ENCODE measurements at places on chromosomes 6 and 20. TPM values are rescaled to one million over a fixed set of nuclear protein-coding genes. Genes with fewer than 3 reads are reported as not detected.

GRCh38 chr6:42260396-42260888 is 42.8 kb upstream of the MRPS10 start:
- peaks cover 28% of the 10 kb centered on the region for H3K36me3 ChIP-seq
- peaks cover 15% of the 10 kb centered on the region for H3K4me1 ChIP-seq
- DNase-seq: no peak
- H3K4me3 ChIP-seq: no peak overlapping the region

DNA sequence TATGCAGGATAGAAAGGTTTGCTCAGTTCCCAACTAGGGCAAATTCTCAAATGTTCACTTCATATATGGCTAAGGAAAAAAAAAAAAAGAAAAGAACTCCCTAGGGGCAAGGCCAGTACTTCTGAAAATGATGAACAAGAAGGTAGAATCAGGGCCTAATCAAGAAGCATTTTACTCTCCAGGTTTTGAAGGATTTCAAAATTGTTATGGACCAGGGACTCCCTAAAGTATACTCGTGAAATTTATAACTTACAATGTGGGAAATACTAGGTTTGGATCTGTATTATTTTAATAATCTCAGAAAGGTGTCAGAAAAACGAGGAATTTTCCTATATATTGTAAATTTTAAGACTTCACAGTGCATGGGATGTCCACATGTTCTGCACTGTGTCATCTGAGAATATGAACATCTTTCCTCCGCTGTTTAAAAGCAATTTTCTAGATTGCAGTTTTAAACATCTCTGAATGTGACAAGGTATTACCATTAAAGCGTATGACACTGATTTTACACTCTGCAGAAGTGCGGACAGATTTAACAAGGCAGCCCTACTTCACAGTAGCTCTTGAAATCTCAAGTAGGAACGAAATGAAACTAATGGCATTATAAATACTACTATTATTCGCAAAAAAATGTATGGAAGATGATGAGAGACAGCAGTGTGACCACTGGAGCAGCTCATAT is 14.0 kb downstream of the PLAGL1 start:
- no peaks in the 10 kb centered on the region for H3K27me3 ChIP-seq
- H3K27ac ChIP-seq: no peak overlapping the region
- H3K4me1 ChIP-seq: no peaks in the 10 kb centered on the region
- DNase-seq: no peak
- H3K4me3 ChIP-seq: no peak overlapping the region
- 0 out of 2 replicates have a peak, but pooled peaks cover 1% of the 10 kb centered on the region for H3K36me3 ChIP-seq

- H3K36me3 ChIP-seq: no peaks in the 10 kb centered on the region
- H3K4me1 ChIP-seq: no peaks in the 10 kb centered on the region
- no peak overlapping the region for H3K27ac ChIP-seq
- DNase-seq: no peak
- no peaks in the 10 kb centered on the region for H3K27me3 ChIP-seq
Measured at GRCh38 chr6:114783083-114783482, 440.3 kb upstream of the HS3ST5 start.

The ADGRB3 gene
- not detected for total RNA-seq

- peak; percentile 8 for DNase-seq
- H3K27me3 ChIP-seq: no peaks in the 10 kb centered on the region
- H3K36me3 ChIP-seq: no peaks in the 10 kb centered on the region
- no peak overlapping the region for H3K4me3 ChIP-seq
Measured at GRCh38 chr20:60993433-60994044, 258.5 kb upstream of the CDH4 start.

DNA sequence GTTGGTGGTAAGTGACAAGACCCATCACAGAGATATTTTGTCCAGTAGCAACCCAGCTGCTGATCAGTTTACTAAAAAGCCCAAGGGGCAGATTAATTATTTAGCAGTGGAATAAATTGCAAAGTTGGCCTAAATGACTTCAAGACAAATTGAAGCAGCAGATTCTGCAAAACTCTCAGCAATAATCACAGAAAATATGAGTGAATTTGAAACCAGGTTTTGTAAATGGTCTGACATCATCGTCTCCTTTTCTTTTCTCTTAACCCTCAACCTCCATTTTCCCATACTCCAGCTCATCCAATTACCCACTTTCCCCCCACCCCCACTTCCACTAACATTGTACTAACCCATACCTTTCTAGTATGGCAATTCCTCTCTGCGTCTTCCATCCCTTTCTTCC is 11.3 kb upstream of the PTPRK start:
- no peaks in the 10 kb centered on the region for H3K36me3 ChIP-seq
- peaks cover 1% of the 10 kb centered on the region for H3K4me1 ChIP-seq
- no peak for DNase-seq
- H3K4me3 ChIP-seq: no peak overlapping the region

- H3K36me3 ChIP-seq: peaks cover 32% of the 10 kb centered on the region
- H3K27me3 ChIP-seq: no peaks in the 10 kb centered on the region
- H3K27ac ChIP-seq: no peak overlapping the region
- peaks cover 23% of the 10 kb centered on the region for H3K4me1 ChIP-seq
- no peak overlapping the region for H3K4me3 ChIP-seq
Measured at GRCh38 chr20:19969106-19969505, 48.1 kb upstream of the NAA20 start.

The SLPI gene
- total RNA-seq: not detected

GRCh38 chr6:169101036-169101805 is 152.4 kb downstream of the THBS2 start:
- no peak for DNase-seq
- no peak overlapping the region for H3K4me3 ChIP-seq
- peaks cover 16% of the 10 kb centered on the region for H3K4me1 ChIP-seq
- H3K36me3 ChIP-seq: no peaks in the 10 kb centered on the region

- peak; percentile 53 for DNase-seq
- H3K27ac ChIP-seq: no peak overlapping the region
- H3K4me3 ChIP-seq: no peak overlapping the region
- H3K36me3 ChIP-seq: peaks cover 1% of the 10 kb centered on the region
- H3K4me1 ChIP-seq: no peaks in the 10 kb centered on the region
- no peaks in the 10 kb centered on the region for H3K27me3 ChIP-seq
Measured at GRCh38 chr6:130026859-130027258, 8.5 kb downstream of the L3MBTL3 start.

The FAXC gene
- 1.9 TPM for total RNA-seq

GRCh38 chr6:24887545-24888140 is 48.1 kb downstream of the RIPOR2 start:
- H3K4me3 ChIP-seq: no peak overlapping the region
- peaks cover 8% of the 10 kb centered on the region for H3K4me1 ChIP-seq
- no peak overlapping the region for H3K27ac ChIP-seq
- no peaks in the 10 kb centered on the region for H3K36me3 ChIP-seq

DNA sequence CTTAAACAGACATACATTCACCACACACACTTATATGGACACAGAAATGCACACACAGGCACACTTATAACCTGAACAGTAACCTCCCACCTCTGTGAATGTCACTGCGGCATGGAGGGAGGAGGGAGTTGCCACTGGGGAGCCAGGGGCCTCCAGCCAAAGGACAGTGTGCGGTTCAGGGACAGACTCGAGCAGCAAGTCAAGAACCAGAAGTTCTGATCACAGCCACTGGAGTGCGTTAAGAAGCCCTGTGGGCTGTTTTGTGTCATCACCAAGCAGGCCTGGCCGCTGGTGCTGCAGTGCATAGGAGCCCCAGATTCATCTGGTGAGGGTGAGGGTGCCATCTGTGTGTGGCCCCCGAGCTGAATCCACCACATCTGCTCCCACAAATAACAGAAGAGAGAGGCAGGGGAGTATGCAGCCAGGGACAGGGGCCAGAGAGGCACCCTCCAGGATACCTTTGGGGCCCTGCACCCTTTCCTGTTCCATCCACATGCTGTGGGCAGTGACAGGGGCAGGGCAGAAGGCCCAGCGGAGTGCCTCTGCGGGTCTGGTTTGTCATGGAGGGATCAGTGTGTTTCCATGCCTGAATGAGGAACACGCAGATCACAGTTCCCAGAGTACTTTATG is 20.3 kb downstream of the SYNDIG1 start:
- no peaks in the 10 kb centered on the region for H3K4me1 ChIP-seq
- DNase-seq: no peak
- H3K27me3 ChIP-seq: no peaks in the 10 kb centered on the region

DNA sequence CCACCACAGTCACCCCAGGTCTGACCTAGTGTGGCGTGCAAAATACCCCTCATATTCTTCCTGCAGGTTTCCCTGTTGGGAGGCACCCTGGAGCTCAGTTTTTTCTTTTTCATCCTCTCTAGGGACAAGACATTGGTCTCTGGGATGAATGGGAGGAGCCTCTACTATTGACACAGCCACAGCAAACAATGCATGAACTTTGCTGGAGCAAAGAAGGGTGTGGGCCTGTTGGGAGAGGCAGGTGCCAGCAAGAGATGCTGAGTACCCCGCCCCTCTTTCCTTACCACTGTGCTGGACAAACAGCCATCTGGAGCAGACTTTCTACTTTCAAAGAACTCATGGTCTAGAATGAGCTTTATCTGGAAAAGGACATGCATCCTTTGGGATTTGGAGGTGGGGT is 10.1 kb downstream of the TGM3 start:
- no peaks in the 10 kb centered on the region for H3K36me3 ChIP-seq
- H3K4me3 ChIP-seq: no peak overlapping the region
- no peaks in the 10 kb centered on the region for H3K4me1 ChIP-seq
- DNase-seq: no peak

DNA sequence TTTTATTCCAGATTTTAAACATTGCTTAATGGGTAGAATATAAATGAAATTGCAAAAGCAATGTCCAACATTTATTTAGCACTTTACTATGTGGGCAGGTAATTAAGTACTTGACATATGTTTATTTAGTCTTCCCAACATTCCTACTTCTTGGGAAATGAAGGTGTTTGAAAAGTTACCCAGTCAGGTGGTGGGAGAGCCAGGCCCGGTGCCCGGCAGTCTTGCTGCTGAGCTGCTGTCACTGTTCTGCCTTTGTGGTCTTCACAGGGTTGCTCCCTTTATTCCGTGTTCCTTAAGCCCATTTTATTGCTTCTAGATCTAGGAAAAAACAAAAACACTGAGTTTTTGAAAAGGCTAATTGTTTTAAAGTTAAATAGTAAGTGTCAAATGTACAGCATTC is 42.6 kb upstream of the TULP4 start:
- no peak overlapping the region for H3K27ac ChIP-seq
- H3K36me3 ChIP-seq: 0 out of 2 replicates have a peak, but pooled peaks cover 2% of the 10 kb centered on the region
- no peak for DNase-seq
- no peak overlapping the region for H3K4me3 ChIP-seq

The TMEM217 gene
- total RNA-seq: 1.4 TPM

The TFAP2A gene
- 0.72 TPM for total RNA-seq

- H3K27ac ChIP-seq: no peak overlapping the region
- H3K4me1 ChIP-seq: peaks cover 2% of the 10 kb centered on the region
- no peaks in the 10 kb centered on the region for H3K36me3 ChIP-seq
- DNase-seq: no peak
- H3K27me3 ChIP-seq: no peaks in the 10 kb centered on the region
Measured at GRCh38 chr6:109512271-109512817, 29.3 kb upstream of the ZBTB24 start.

The NNAT gene
- 2.8 TPM for total RNA-seq

Measured in IMR-90 (cell line).